Muscle of leg (tissue), 16 donors: ENCODE measurements at places on chromosomes 7 and 10. TPM values are rescaled to one million over a fixed set of nuclear protein-coding genes. Genes with fewer than 3 reads are reported as not detected.
A peak's percentile ranks its signal among the peaks of the same experiment; 100 is the strongest.

Gene KNDC1
- 2.7 TPM for total RNA-seq

GRCh38 chr7:7522421-7522820 lies 13.3 kb downstream of the COL28A1 start:
- H3K36me3 ChIP-seq, result no peaks in the 10 kb centered on the region
- H3K27me3 ChIP-seq, result no peaks in the 10 kb centered on the region
- no peak overlapping the region for H3K4me3 ChIP-seq

DNA sequence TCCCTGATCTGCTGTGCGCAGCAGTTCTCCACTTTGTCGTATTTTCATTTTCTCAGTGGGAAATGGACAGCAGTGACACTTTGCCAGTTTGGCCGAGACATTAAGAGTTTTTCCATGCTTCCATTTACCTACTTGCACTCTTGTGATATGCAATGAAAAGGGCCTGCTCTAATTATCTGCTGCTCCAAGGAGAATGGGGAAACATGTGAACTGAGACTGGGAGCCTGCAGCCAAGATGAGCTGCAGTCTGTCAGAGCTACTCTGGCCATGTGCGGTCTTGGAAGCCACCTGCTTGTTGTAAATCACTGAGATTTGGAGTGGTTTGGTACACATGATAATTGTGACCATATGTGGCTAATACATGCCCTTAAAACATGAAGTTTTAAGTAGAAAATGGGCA lies 586.6 kb upstream of the POT1 start:
- peaks cover 3% of the 10 kb centered on the region for H3K4me1 ChIP-seq
- H3K27ac ChIP-seq, result no peak overlapping the region
- H3K27me3 ChIP-seq, result no peaks in the 10 kb centered on the region
- peak; percentile 86 for DNase-seq
- H3K36me3 ChIP-seq, result no peaks in the 10 kb centered on the region
- no peak overlapping the region for H3K4me3 ChIP-seq

GRCh38 chr7:17302575-17303142 lies 4.2 kb downstream of the AHR start:
- peaks cover 11% of the 10 kb centered on the region for H3K27me3 ChIP-seq
- H3K4me1 ChIP-seq, result no peaks in the 10 kb centered on the region
- peak; percentile 39 for DNase-seq
- H3K4me3 ChIP-seq, result no peak overlapping the region

DNA sequence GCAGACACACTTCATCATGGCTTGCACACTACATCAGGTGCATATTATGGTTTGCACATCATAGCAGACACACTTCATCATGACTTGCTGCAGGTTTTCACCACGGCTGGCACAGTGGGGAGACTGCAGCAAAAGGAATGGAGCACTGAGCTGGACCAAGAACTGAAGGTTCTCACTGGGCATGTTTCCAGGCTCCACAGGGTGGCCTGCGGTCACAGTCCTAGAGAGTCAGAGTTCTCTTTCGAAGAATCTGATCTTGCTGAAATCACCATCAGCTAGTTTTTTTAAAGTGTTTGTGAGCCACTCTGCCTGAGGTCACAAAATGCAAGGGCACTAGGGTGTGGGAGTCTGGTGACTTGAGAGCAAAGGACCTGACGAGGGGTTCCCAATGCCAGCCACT lies 140.4 kb upstream of the NPY start:
- H3K4me1 ChIP-seq, result peaks cover 13% of the 10 kb centered on the region
- H3K27ac ChIP-seq, result no peak overlapping the region
- DNase-seq, result no peak
- H3K36me3 ChIP-seq, result no peaks in the 10 kb centered on the region
- no peak overlapping the region for H3K4me3 ChIP-seq

Gene OR13A1
- not detected for total RNA-seq

DNA sequence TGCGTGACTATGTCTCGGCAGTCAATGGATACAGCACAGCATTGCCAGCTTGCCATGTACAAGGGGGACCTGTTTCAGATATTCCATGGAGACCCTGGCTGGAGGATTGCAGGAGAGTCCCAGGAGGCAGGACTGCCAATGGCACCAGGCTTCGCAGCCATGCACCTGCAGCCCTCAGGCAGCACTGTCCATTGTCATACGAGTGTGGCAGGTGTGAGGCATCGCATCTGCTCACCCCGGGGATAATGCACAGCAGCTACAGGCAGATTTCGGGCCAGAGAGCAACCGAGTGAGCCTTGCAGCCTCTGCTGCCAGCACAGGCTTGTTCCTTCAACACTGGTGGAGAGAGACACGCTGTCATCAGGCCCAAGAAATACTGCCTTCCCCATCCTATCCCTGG lies 415.1 kb downstream of the PAXIP1 start:
- H3K27me3 ChIP-seq, result no peaks in the 10 kb centered on the region
- no peak overlapping the region for H3K27ac ChIP-seq
- H3K4me1 ChIP-seq, result peaks cover 21% of the 10 kb centered on the region

DNA sequence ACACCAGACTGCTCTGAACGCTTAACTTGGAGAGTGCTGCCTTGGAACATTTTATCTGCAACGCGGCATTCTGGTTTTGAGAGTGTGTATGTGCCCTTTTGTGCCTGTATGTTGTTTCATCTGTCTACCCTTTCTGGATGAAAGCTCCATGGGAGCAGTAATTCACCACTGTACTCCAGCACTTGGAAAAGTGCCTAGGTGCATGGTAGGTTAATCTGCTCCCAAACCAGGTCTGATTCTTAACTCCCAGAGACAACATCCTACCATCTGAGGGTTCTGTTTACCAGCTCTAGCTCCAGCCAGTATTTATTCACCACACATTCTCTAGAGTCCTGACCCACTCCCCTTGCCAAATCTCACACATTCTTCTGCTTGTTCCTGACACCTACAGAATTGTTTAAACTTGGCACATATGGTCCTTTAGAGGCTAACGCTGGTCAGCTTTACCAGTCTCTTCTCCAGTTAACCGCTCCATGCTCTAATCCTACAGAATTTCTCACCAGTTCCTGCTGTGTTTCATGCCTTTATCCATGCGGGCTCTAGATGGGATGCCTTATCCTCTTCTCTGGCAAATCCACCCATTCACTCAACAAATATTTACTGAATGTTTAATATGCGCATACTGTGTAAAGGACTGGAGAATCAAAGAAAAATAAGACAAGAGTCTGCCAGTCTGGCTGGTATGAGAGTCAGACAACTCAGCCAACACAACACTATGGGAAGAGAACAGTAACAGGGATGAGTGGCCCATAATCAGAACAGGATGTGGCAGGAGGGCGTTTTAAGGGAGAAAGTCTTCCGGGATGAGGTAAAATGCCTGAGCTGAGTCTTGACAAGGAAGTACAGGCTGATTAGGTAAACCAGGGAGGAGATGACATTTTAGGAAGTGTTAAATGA lies 46.3 kb downstream of the MTPN start:
- peaks cover 6% of the 10 kb centered on the region for H3K36me3 ChIP-seq
- H3K27ac ChIP-seq, result no peak overlapping the region
- no peaks in the 10 kb centered on the region for H3K27me3 ChIP-seq
- peaks cover 5% of the 10 kb centered on the region for H3K4me1 ChIP-seq

DNA sequence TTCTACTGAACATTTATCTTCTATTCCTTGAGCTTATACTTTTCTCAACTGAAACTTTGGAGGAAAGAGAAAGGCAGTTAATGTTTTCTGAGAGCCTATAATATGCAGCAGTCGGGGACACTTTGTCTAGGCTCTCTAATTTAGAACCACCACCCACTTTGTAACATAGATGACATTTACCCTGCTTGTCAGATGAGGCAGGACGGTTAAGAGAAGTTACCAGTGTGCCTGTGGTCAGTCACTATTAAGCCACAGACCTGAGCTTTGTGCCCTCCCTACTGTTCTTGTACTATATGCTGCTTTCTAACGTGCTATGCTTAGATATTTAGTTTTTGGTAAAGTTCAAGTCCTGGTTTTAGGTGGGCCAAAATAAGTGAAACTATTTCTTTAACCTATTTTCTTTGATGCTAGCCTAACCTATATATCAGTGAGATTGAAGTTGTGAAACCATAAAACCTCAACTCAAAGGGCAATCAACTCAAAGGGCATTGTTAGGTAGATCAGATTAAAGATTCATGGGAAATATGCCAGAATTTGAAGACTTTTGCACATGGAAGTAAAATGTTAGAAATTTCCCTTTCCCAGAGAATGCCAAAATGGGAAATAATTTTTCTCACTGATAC lies 156.5 kb upstream of the AGR3 start:
- no peaks in the 10 kb centered on the region for H3K27me3 ChIP-seq
- H3K36me3 ChIP-seq, result no peaks in the 10 kb centered on the region
- DNase-seq, result no peak
- H3K4me1 ChIP-seq, result no peaks in the 10 kb centered on the region
- no peak overlapping the region for H3K27ac ChIP-seq

Gene RNLS
- 3.5 TPM for total RNA-seq

GRCh38 chr10:124532106-124532641 lies 70.6 kb downstream of the LHPP start:
- H3K27ac ChIP-seq, result no peak overlapping the region
- H3K4me3 ChIP-seq, result no peak overlapping the region
- H3K4me1 ChIP-seq, result peaks cover 26% of the 10 kb centered on the region
- no peaks in the 10 kb centered on the region for H3K27me3 ChIP-seq
- DNase-seq, result no peak
- no peaks in the 10 kb centered on the region for H3K36me3 ChIP-seq

DNA sequence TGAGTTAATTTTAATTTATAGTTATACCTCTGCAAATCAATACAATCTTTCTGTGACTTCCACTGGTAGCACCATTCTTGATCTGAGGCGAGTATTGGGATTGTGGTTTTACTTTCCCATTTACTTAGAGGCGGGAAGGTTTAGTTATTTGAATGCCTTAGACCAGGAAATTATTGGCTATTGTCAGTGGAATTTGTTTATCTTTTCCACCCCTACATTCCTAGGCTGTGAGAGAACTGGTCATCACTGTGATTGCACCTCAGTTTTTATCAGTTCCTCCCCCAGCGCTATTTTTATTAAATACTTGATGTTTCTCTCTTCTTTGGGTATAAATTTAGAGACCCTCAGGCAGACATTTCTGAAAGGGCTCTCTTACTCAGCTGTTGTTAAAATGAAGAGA lies 29.9 kb downstream of the CDK14 start:
- DNase-seq, result peak; percentile 33
- H3K27me3 ChIP-seq, result no peaks in the 10 kb centered on the region
- H3K4me3 ChIP-seq, result no peak overlapping the region
- H3K36me3 ChIP-seq, result no peaks in the 10 kb centered on the region

GRCh38 chr10:77036993-77037734 lies 600.4 kb downstream of the KCNMA1 start:
- H3K4me1 ChIP-seq, result peaks cover 10% of the 10 kb centered on the region
- H3K27me3 ChIP-seq, result no peaks in the 10 kb centered on the region
- no peak overlapping the region for H3K27ac ChIP-seq

DNA sequence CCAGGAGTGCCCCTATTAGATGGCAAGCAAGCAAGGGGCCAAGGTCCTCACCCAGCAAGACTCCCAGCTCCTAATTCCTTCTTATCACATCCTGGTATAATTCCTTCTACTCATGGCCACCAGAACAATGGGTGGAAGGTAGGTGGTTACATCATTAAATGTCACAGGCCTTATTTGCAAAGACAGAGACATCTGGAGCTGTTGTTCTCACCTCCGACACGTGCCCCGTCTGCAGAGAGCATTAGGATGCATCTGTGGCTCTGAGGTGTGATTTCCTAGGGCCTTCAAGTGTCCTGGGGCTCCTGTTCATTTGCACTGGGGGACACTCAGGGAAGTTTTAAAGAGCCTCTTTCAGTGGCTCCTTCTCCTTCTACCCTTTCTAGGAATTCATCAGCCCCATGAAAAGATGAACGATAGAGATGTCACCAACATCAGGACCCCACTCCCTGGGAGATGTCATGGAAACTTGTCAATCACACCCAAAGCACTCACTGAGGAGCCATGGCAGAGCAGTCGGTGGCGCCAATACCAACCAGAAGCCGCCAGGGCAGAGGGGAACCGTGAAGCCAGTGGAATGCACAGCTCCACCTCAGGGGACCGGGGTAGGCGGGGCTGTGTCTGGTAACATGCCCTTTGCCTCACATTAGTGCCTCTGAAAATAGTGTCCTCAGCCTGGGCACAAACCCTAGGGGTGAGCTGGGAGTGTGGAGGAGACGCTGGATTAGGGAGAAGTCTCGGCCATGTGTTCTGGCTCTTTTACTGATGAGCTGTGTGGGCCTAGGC lies 2.9 kb upstream of the ATP6V0E2 start:
- no peak overlapping the region for H3K27ac ChIP-seq
- peaks cover 33% of the 10 kb centered on the region for H3K36me3 ChIP-seq
- no peaks in the 10 kb centered on the region for H3K27me3 ChIP-seq

DNA sequence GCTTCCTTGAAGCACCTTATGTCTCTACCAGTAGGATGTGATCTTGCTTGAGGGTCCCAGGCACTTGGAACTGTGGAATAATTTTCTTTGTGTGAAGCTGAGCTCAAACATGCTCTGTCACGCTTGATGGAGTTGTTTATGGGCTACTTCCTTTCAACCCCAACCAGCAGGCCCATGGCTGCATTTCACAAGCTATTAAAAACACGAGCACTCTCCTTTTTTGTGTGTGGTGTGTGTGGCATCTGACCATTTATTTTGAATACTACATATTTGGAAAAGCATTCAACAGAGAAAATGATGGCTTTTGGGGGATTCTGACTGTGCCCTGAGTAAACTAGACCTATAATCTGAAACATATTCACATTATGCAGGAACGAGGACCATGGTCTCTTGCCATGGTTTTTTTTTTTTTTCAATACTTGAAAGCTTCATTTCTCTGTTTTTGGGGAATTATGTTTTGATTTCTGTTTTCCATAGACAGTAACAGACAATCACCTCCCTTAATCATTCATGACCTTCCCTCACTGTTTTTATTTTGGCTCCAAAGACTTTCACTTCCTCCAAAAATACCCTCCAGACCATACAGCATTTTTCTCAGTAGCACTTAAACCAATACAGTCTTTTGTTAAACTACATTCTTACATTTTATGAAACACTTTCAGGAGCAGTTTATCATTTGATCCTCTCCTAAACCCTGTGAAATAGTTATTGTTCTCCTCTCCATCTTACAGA lies 233.6 kb upstream of the BMPER start:
- no peaks in the 10 kb centered on the region for H3K4me1 ChIP-seq
- no peak for DNase-seq
- H3K27me3 ChIP-seq, result no peaks in the 10 kb centered on the region
- H3K4me3 ChIP-seq, result no peak overlapping the region
- H3K36me3 ChIP-seq, result no peaks in the 10 kb centered on the region

Gene ADAM8
- total RNA-seq, result 1.4 TPM

- no peaks in the 10 kb centered on the region for H3K27me3 ChIP-seq
- H3K36me3 ChIP-seq, result no peaks in the 10 kb centered on the region
- H3K27ac ChIP-seq, result no peak overlapping the region
- no peak overlapping the region for H3K4me3 ChIP-seq
Observed at GRCh38 chr10:17516376-17516775, 62.0 kb upstream of the ST8SIA6 start.

- no peak for DNase-seq
- H3K27ac ChIP-seq, result no peak overlapping the region
- peaks cover 4% of the 10 kb centered on the region for H3K27me3 ChIP-seq
- H3K36me3 ChIP-seq, result no peaks in the 10 kb centered on the region
- H3K4me1 ChIP-seq, result no peaks in the 10 kb centered on the region
Observed at GRCh38 chr10:130232166-130233034, 96.2 kb downstream of the GLRX3 start.

Gene CPA1
- total RNA-seq, result 3.6 TPM

- H3K4me1 ChIP-seq, result peaks cover 10% of the 10 kb centered on the region
- no peaks in the 10 kb centered on the region for H3K36me3 ChIP-seq
- DNase-seq, result no peak
- H3K4me3 ChIP-seq, result no peak overlapping the region
- no peaks in the 10 kb centered on the region for H3K27me3 ChIP-seq
Observed at GRCh38 chr10:43861966-43862751, 213.5 kb upstream of the ZNF32 start.

Gene STEAP1B
- total RNA-seq, result 3.1 TPM
